Head of caudate nucleus (tissue), 42 donors: ENCODE measurements at places on chromosomes 2 and 18.

GRCh38 chr2:125092276-125093009 is 1067.4 kb downstream of the CNTNAP5 start:
- no peak for DNase-seq

- no peak for DNase-seq
Observed at GRCh38 chr2:55879976-55880375, 43.6 kb downstream of the EFEMP1 start.

DNA sequence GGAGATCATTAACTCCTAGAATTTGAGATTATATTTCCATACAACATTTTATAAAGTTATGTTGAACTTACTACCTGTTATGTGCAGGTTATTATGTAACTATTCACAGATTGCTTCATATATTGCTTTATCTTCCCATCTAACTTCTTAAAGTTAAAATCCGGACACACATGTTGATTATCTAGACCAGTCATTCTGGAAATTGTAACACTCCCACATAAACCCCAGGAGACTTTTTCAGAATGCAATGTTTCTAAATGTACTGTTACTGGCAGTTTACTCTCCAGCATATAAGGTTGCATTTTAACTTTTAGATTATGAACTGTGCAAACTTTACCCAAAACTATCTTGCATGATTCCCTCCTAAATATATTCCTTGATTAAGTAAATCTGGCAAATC is 70.5 kb upstream of the FAM117B start:
- no peak for DNase-seq

- no peak for DNase-seq
Observed at GRCh38 chr2:159073256-159073655, 104.8 kb downstream of the TANC1 start.

DNA sequence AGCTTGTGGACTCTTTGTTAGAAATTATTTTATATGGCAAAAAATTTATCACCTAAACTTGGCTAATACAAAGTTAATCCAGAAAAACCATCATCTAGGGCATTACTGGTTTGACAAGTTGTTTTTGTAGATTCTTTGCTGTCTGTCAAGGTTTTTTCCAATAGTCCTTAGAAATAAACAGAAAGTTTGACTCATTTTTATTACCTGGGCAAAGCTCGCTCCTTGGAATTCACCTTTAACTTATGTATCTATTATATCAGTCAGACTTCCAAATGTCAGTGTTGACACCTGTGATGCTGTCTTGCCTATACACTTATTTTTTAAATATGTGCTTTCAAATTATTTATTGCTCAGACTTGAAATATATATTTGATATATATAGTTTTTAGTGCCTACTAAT is 21.7 kb downstream of the LAMA3 start:
- DNase-seq: no peak

GRCh38 chr2:201358684-201359083 is 1.5 kb upstream of the FLACC1 start:
- DNase-seq: no peak

- no peak for DNase-seq
Observed at GRCh38 chr2:168348076-168348475, 100.7 kb upstream of the STK39 start.

- DNase-seq: no peak
Observed at GRCh38 chr18:56570978-56571377, 67.4 kb downstream of the TXNL1 start.

DNA sequence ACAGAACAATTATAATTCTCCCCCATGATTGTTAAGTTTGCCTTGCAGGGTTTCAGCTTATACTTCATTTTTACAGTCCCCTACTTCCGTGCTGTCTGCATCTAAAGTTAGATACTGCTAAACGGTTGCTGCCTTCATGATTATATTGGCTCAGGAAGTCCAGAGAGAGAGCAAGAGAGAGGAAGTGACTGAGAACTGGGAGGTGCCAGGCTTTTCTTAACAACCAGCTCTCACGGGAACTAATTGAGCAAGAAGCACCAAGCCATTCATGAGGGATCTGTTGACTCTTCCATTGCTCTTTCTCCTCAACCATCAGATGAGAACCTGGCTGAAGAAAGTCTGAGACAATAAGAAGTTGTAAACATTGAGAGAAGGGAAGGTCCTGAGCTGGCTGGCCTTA is 125.5 kb upstream of the SIX2 start:
- DNase-seq: no peak

DNA sequence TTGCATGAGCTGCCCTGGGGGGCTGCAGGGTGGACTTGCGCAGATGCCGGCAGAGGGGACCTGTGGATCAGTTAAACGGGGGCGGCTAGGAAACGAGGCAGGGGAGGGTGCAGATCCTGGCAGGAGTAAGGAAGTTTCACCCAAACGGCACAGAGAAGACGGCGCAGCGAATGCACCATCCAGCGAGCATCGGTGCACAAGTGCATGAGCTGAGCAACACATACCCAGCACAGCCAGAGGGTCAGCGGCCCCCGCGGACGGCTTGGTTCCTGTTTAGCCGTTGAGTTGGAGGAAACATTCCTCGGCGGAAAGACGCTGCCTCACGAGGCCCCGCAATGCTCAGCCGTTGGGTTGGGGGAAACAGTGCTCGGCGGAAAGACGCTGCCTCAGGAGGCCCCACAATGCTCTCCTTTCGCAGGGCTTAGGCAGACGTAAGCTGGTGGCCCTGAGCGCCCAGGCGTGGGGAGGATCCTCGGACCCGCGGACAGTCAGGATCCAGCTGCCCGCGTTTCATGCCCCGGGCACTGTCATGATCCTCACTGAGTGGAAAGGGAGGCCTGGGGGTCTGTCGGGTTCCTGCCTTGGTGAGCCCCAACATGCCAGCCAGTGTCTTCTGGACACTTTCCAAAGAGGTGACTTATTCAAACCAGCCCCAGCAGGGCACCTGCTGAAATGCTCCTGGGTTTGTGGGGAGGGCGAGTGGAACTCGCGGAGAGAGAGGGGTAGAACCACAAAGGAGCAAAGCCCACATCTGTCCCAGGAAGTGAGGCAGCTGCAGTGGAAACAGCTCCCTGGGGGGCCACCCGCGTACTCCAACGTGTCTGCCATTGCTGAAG is 86.3 kb downstream of the NDUFA10 start:
- no peak for DNase-seq

DNA sequence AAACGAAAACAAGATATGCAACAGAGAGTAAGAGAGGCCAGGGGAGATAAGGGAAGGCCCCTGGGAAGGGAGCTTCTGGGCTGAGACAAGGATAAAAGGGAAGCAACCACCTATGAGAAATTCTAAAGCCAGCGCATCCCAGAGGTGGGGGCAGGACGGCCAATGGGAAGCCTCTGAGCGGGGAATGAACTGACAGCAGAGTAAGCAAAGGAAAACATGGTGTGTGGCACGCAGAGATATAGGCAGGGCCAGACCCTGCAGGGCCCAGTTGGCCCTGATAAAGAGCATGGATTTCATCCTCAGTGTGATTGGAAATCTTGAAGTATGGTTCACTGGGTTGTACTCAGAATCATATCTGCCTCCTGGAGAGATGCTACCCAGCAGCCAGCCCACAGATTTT is 78.7 kb downstream of the IRS1 start:
- DNase-seq: no peak

GRCh38 chr2:46970334-46971288 is 55.0 kb upstream of the MCFD2 start:
- no peak for DNase-seq

DNA sequence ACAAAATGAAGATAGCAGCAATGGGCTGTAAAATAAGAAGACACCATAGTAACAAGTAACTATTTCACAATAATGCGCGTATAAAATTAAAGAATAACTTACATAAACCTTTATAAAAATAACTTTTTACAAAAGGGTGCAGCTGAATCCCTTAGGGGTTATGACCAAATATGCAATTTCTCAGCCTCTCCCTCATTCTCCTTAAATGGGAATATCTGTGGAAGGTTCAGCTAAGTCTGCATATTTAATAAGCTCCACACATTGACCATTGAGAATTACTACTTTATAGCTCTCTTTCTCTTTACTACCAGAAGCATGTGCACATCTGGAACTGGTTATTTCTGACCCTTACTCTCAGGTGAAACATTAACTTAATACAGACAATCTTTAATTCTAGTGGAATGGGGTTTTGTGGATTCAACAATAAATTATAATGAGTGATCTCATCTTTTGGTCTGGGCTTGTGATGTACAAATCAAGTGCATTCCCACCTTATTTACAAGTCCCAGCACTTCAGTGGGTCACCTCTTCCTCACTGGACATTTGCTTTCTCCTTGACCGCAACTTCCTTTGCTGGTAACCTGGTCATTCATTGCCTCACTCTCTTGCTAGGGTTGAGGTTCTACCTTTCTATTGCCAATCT is 15.7 kb downstream of the ARHGAP15 start:
- no peak for DNase-seq

- no peak for DNase-seq
Observed at GRCh38 chr2:144707736-144708326, 187.9 kb upstream of the ZEB2 start.

DNA sequence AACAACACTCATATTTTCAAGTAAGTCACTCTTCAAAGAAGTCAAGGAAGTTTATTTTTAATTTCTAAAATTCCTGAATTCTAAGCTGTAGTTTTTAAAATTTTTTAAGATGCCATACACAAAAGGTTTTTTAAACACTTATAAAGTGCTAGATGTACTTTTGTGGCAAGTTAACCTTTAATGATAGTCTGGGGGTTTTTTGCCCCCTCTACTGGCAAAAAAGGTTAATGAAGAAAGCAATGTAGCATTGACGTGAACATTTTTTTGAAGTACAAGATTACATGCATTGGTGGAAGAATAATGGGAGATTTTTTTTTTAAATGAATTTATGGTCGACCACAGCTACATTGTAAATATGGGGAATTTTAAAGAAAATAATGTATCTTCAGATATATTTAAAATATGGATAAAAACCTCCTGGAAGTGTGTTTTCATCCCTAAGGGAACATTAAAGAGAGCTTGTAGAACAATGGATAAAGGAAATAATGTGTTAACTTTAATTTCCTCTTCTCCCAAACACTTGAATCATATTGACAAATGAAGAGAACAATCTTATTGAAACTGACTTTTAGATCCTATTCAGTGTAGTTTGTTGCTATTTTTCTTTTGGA is 12.6 kb downstream of the ITPRID2 start:
- no peak for DNase-seq

DNA sequence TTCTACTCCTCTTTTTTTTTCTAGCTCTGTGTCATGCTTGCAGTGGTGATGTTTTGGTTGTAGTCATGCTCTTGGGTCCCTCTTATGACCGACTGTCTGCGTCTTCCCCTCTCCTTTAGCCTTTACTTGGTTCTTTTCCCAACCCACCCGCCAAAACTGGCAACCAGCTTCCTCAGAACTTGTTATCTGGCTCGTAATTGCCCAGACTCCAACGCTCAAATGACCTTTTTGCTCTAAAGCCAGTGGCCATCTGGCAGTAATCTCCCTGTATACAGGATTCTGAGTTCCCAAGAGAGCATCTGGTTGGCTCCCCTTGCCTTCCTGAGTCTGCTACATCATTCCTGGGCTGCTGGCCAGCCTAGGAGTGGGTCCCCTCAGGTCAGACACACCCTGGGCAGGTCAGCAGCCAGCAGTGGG is 147.2 kb downstream of the MGAT5 start:
- no peak for DNase-seq

DNA sequence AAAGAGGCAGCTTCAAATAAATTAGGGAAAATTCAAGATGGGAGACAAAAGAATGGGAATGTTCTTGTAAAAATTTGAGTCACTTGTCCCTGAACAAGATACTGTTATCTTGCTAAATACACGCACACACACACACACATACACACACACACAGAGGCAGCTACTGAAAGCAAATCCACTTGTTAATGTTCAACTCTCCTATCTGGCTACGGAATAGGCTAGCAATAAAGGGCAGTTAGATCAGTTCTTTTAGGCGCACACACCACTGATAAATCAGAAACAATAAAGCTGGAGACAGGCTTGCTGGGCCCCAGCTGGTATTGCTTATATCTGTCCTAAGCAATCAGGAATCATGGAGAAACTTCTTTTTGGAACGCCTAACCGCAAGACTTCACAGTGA is 461.6 kb downstream of the BCL11A start:
- no peak for DNase-seq

DNA sequence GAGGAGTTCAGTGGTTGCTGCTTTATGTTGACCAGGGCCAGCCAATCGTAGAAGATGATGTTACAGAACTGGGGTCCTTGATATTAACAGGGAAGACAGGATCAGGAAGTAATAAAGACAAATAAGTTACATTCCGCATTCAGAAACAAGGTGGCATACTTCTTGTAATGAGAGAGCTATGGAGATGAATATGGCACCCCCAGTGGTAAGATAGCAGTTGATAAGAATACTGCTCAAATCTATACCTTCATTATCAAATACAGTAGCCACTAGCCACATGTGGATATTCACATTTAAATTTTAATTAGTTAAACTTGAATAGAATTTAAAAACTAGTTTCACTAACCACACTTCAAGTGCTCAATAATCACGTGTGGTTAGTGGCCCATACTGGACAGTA is 290.4 kb upstream of the RBMS1 start:
- DNase-seq: no peak

- DNase-seq: peak; percentile 42
Observed at GRCh38 chr2:177758591-177759371, 313.8 kb downstream of the PDE11A start.

DNA sequence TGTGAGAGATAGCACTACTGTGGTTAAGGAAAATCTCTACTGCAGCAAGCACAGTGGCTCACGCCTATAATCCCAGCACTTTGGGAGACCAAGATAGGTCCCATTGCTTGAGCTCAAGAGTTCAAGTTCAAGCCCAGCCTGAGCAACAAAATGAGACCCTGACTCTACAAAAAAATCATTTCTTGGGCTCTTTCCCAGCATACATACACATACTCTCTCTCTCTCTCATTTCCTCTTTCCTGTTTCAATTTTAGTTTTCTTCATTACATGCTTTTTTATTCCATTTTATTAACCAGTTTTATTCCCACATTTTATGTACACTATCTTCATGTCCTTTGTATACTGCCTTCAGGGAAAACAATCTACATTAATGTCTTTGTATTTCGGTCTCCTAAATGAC is 14.6 kb downstream of the WDR33 start:
- no peak for DNase-seq

GRCh38 chr2:170747921-170748320 is 22.3 kb upstream of the ERICH2 start:
- no peak for DNase-seq

GRCh38 chr18:41099451-41099850 is 855.6 kb upstream of the PIK3C3 start:
- no peak for DNase-seq

- DNase-seq: no peak
Observed at GRCh38 chr2:73564986-73565385, 77.2 kb downstream of the NAT8 start.
